ENCODE measurements at places on chromosomes 4 and X.
A peak's percentile ranks its signal among the peaks of the same experiment; 100 is the strongest.

DNA sequence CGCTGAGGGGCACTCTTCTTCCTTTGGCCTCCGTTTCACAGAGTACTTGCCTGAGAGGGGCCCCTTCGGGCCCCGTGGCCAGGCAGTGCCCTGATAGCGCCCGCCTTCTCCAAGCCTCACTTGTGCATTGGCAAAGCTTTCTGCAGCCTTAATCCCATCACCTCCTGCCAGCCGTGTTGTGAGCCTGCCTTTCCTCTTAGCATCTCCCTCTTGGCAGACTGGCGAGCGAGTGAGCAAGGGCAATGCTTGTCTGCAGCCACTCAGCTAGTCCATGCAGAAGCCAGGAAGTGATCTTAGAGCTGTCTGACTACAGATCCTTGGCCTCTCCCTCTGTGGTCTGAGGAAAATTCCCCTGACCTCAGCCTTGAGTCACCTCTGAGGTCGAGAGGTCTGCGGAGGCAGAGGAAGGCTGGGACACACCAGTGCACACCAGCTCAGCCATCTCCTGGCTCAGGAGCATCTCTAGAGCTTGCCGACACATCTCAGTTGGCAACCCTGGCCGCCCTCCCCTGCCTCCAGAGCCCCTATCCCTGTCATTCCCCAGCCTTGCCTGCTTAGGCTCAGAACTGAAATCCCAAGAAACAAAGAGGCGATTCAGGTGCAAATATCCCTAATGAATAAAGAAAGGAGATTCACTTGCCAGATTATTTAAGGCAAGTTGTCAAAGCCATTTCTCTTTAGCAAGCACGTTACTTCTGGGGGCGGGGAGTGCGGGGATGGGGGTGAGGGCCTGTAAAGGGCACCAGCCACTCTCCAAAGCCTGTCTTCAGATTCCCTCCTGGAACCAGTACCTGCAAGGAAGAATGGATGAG is 143.5 kb upstream of the MAMLD1 start:
- no peaks in the 10 kb centered on the region for H3K27me3 ChIP-seq
- no peak overlapping the region for H3K27ac ChIP-seq
- no peaks in the 10 kb centered on the region for H3K36me3 ChIP-seq
- DNase-seq = no peak
- H3K4me1 ChIP-seq = no peaks in the 10 kb centered on the region

- no peak for DNase-seq
- H3K27ac ChIP-seq = no peak overlapping the region
- no peaks in the 10 kb centered on the region for H3K4me1 ChIP-seq
- H3K27me3 ChIP-seq = no peaks in the 10 kb centered on the region
- H3K4me3 ChIP-seq = no peak overlapping the region
Measured at GRCh38 chr4:25133132-25133531, 27.1 kb downstream of the SEPSECS start.

DNA sequence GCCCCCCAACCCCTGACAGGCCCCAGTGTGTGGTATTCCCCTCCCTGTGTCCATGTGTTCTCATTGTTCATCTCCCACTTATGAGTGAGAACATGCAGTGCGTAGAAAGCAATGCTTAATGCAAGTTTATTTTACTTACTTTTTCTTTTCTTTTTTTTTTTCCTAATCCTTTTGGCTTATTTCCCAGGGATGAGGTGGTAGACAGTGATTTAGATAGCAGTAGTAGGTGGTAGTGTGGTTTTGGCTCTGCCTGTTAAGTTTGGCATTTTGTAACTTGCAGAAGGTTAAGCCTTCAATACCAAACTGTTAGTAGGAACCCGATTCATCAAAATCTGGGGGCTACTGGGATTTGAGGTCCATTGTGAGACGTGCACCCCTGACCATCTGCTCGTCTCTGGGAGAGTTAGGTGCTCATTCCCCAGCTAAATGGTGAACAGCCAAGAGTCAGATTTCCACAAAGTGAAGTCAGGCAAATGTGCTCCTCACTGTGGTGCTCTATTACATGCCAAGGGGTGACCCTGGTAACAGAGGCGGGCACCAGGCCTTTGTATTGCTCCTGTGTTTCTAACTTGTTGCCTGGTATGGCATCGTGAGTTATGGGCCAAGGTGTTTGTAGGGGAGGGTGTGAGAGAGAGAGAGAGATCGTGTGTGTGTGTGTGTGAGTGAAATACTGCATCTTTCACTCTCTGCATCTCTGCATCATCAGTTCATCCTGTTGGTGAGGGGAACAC is 70.3 kb downstream of the PHOX2B start:
- H3K27ac ChIP-seq = no peak overlapping the region
- DNase-seq = no peak
- no peaks in the 10 kb centered on the region for H3K4me1 ChIP-seq
- H3K4me3 ChIP-seq = no peak overlapping the region

DNA sequence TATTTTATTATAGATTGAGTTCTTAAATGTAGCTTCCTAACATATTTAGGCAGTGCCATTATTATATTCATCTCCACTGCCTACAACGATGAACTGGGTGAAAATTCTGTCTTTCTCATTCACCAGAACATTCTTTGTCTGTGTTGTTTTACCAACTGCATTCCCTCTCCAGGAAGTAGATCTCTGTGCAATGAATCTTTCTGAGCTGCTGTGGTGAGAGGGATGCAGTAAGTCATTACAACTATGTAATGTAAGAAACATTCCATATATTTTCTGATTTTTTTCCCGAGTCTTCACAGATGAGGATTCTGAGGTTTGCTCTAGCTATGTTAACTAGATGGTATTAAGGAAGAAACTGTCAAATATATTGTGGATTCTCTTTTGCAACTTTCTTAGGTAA is 811.9 kb upstream of the PCDH7 start:
- H3K36me3 ChIP-seq = no peaks in the 10 kb centered on the region
- no peak overlapping the region for H3K4me3 ChIP-seq
- no peaks in the 10 kb centered on the region for H3K4me1 ChIP-seq

GRCh38 chrX:49947781-49948180 is 25.4 kb downstream of the CLCN5 start:
- DNase-seq = no peak
- H3K36me3 ChIP-seq = no peaks in the 10 kb centered on the region
- no peaks in the 10 kb centered on the region for H3K4me1 ChIP-seq
- H3K27me3 ChIP-seq = no peaks in the 10 kb centered on the region
- no peak overlapping the region for H3K27ac ChIP-seq
- H3K4me3 ChIP-seq = no peak overlapping the region

DNA sequence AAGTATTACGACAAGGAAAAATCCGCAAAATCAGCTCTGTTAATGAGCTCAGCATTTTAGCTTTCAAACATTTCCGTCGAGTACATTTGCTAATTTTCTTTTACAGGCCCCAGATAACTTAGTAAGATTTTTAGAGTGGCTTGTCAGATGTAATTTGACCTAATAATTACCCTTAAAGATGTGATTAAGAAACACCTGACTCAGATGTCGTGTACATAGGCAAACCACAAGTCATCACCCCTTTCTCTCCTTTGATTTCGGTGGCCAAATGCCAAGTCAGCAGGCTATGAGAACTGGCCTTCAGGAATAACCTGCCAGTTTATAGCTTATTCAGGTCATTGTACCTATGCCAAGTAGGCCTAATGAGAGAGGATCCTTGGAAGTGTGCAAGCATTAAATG is 369.6 kb downstream of the PCDH7 start:
- no peak overlapping the region for H3K4me3 ChIP-seq
- no peaks in the 10 kb centered on the region for H3K36me3 ChIP-seq
- H3K27me3 ChIP-seq = no peaks in the 10 kb centered on the region
- no peak overlapping the region for H3K27ac ChIP-seq

DNA sequence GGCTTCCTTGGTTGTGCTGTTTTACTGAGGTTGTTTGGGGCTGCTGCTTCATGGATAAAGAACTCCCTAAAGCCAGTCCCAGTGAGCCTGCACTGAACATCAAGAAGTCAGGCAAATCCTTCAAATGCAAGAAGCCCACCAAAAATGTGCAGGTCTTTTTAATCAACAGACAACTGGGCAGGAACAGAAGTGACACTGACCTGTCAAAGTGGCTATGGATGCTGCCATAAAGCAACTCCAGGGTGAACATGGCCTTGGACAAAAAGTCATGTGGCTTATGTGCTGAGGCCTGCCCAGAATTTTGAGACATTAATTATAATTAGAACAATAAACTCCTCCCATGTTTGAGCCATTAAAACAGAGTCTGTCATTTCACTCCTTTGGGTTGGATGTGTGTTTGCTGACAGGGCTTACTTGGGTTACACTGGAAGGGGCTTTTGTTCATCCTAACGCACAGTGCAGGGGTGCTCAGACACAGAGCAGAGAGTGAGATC is at the start of gene ETDC:
Gene ETDC, plus strand, starts transcription at position 51 of the 494 bp plus-strand sequence. Its CDS starts 0 bp downstream, at position 51.
- DNase-seq = no peak
- no peaks in the 10 kb centered on the region for H3K4me1 ChIP-seq
- H3K36me3 ChIP-seq = no peaks in the 10 kb centered on the region
- H3K27ac ChIP-seq = no peak within 1 kb of the TSS
- no peaks in the 10 kb centered on the region for H3K27me3 ChIP-seq

GRCh38 chr4:181799561-181800069 is 443.6 kb upstream of the TENM3 start:
- H3K4me1 ChIP-seq = no peaks in the 10 kb centered on the region
- H3K27ac ChIP-seq = no peak overlapping the region
- no peaks in the 10 kb centered on the region for H3K36me3 ChIP-seq
- H3K27me3 ChIP-seq = no peaks in the 10 kb centered on the region

- H3K36me3 ChIP-seq = no peaks in the 10 kb centered on the region
- H3K27ac ChIP-seq = no peak overlapping the region
- H3K4me3 ChIP-seq = no peak overlapping the region
- no peak for DNase-seq
- peaks cover 4% of the 10 kb centered on the region for H3K27me3 ChIP-seq
- H3K4me1 ChIP-seq = no peaks in the 10 kb centered on the region
Measured at GRCh38 chr4:1080432-1080831, 32.9 kb downstream of the RNF212 start.

DNA sequence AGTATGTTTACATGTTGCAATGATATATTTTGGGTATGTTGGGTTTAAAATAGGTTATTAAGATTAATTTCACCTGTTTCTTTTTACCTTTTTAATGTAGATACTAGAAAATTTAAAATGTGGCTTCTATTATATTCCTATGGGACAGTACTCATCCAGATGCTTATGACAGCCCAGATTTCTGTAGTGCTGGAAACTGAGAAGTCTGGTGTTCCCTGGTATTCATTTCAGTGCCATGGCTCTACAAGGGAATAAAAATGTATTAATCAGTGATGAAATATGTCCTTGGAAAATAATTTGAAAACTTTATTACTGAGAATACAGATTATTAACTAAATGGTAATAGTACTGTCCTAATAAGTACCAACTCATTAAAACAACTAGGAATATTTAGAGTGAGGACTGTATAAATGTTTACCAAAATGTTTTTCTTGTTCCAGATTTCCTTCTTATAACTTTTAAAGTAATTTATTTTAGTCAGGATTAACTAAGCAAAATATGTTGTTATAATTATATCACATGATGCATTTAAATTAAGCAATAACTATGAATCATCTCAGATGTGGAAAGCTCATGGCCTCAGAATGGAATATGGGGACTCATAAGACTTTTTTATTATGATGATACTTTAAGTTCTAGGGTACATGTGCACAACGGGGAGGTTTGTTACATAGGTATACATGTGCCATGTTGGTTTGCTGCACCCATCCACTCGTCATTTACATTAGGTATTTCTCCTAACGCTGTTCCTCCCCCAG is 25.3 kb downstream of the ARHGAP24 start:
- no peaks in the 10 kb centered on the region for H3K36me3 ChIP-seq
- DNase-seq = no peak
- no peaks in the 10 kb centered on the region for H3K27me3 ChIP-seq
- no peaks in the 10 kb centered on the region for H3K4me1 ChIP-seq

GRCh38 chrX:40513012-40513411 is 67.8 kb upstream of the ATP6AP2 start:
- no peaks in the 10 kb centered on the region for H3K36me3 ChIP-seq
- no peak overlapping the region for H3K27ac ChIP-seq
- no peak overlapping the region for H3K4me3 ChIP-seq
- no peaks in the 10 kb centered on the region for H3K27me3 ChIP-seq
- H3K4me1 ChIP-seq = no peaks in the 10 kb centered on the region

GRCh38 chrX:153947009-153947769 is 2.7 kb upstream of the RENBP start:
- peaks cover 35% of the 10 kb centered on the region for H3K36me3 ChIP-seq
- no peak overlapping the region for H3K4me3 ChIP-seq
- no peaks in the 10 kb centered on the region for H3K27me3 ChIP-seq
- DNase-seq = peak; percentile 74

DNA sequence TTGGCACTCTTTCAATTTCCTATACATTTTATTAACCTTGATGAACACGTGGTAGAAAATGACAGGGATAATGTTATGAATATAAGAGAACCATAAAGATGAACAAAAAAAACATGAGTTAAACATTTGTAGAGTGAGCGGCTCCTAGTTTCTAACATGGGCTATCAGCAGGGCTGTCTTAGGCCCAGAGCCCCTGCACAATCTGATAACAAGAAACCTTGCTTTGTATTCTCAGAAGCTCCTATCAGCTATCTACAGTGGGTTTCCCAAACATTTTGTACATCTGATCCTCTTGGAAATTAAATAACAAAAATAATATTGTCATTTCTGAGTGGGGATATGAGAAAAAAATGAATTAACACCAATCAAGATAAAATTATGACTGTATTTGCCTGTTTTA is 10.6 kb upstream of the RBPJ start:
- H3K27me3 ChIP-seq = no peaks in the 10 kb centered on the region
- no peak for DNase-seq
- no peak overlapping the region for H3K27ac ChIP-seq
- H3K36me3 ChIP-seq = no peaks in the 10 kb centered on the region

GRCh38 chr4:174403177-174403543 is 119.1 kb downstream of the HPGD start:
- no peak overlapping the region for H3K4me3 ChIP-seq
- no peaks in the 10 kb centered on the region for H3K4me1 ChIP-seq
- H3K27ac ChIP-seq = no peak overlapping the region
- H3K36me3 ChIP-seq = no peaks in the 10 kb centered on the region

DNA sequence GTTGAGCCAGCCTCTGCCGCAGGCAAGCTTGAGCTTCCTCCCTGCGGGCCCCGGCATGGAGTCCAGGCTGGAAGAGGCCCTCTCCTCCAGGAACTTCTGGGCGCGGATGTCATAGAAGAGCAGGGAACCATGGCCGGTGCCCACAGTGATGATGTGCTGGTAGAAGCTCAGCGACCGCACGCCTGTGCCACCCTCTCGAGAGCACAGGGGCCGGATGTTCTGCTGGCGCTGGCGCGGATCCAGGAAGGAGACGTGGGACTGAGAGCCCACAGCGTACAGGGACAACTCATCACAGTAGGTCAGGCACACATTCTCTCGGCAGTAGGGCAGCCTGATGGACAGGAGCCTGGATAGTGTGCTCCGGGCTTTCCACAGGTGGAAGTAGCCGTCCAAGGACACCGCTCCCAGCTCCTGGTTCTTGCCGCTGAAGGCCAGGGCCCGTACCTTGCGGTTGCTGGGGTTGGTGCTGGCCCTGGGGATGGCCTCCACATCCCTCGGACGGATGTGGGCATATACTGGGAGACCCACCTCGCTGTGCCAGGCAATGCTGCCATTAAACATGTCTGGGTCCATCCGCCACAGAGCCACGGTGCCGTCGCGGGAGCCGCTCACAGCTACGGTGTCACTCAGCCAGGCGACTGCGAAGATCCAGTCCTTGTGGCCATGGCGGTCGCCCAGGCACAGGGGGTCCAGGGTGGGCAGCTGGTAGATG is 1.2 kb downstream of the DCAF12L2 start:
- no peak overlapping the region for H3K27ac ChIP-seq
- no peaks in the 10 kb centered on the region for H3K4me1 ChIP-seq
- no peaks in the 10 kb centered on the region for H3K36me3 ChIP-seq
- no peak for DNase-seq

Data from CD4-positive, alpha-beta T cell (primary cell).